ENCODE measurements at places on chromosomes 5 and 9. TPM values are rescaled to one million over a fixed set of nuclear protein-coding genes. Genes with fewer than 3 reads are reported as not detected.

- H3K4me3 ChIP-seq, result no peak overlapping the region
- no peak overlapping the region for H3K27ac ChIP-seq
Observed at GRCh38 chr9:129732100-129732499, 20.7 kb downstream of the PTGES start.

GRCh38 chr9:90124961-90125360 lies 517.7 kb downstream of the DIRAS2 start:
- H3K27me3 ChIP-seq, result peaks cover 6% of the 10 kb centered on the region
- H3K27ac ChIP-seq, result no peak overlapping the region
- H3K4me3 ChIP-seq, result no peak overlapping the region
- DNase-seq, result no peak
- no peaks in the 10 kb centered on the region for H3K4me1 ChIP-seq
- H3K36me3 ChIP-seq, result no peaks in the 10 kb centered on the region

DNA sequence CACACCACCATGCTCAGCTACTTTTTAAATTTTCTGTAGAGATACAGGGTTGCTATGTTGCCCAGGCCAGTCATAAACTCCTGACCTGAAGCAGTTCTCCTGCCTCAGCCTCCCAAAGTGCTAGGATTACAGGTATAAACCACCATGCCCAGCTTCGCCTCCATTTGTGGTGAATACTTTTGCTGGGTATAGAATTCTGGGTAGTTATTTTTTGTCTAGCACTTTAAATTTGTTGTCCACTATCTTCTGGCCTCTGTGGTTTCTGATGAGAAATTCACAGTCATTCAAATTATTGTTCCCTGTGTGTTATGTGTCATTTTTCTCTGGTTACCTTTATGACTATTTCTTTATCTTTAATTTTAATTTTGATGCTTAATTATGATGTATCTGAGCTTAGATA lies 57.7 kb upstream of the EXOC3 start:
- H3K36me3 ChIP-seq, result no peaks in the 10 kb centered on the region
- no peaks in the 10 kb centered on the region for H3K27me3 ChIP-seq
- no peak overlapping the region for H3K27ac ChIP-seq
- no peaks in the 10 kb centered on the region for H3K4me1 ChIP-seq

GRCh38 chr5:67813877-67814539 lies 401.5 kb upstream of the PIK3R1 start:
- no peaks in the 10 kb centered on the region for H3K36me3 ChIP-seq
- no peak overlapping the region for H3K4me3 ChIP-seq
- no peak for DNase-seq
- no peaks in the 10 kb centered on the region for H3K27me3 ChIP-seq

GRCh38 chr5:145178641-145179523 lies 656.3 kb downstream of the PRELID2 start:
- peaks cover 14% of the 10 kb centered on the region for H3K4me1 ChIP-seq
- H3K27ac ChIP-seq, result no peak overlapping the region
- no peak overlapping the region for H3K4me3 ChIP-seq
- peak; percentile 63 for DNase-seq
- no peaks in the 10 kb centered on the region for H3K36me3 ChIP-seq

GRCh38 chr5:117681431-117682254 lies 1107.0 kb upstream of the SEMA6A start:
- DNase-seq, result no peak
- no peaks in the 10 kb centered on the region for H3K36me3 ChIP-seq
- H3K4me1 ChIP-seq, result no peaks in the 10 kb centered on the region
- H3K27ac ChIP-seq, result no peak overlapping the region
- no peak overlapping the region for H3K4me3 ChIP-seq
- no peaks in the 10 kb centered on the region for H3K27me3 ChIP-seq

- no peaks in the 10 kb centered on the region for H3K36me3 ChIP-seq
- DNase-seq, result no peak
- no peaks in the 10 kb centered on the region for H3K27me3 ChIP-seq
- no peak overlapping the region for H3K27ac ChIP-seq
Observed at GRCh38 chr5:179207470-179207869, 137.8 kb downstream of the ADAMTS2 start.

GRCh38 chr9:81814794-81815464 lies 113.3 kb upstream of the SPATA31D4 start:
- H3K27me3 ChIP-seq, result peaks cover 26% of the 10 kb centered on the region
- peak; percentile 23 for DNase-seq
- no peak overlapping the region for H3K4me3 ChIP-seq
- H3K27ac ChIP-seq, result no peak overlapping the region

DNA sequence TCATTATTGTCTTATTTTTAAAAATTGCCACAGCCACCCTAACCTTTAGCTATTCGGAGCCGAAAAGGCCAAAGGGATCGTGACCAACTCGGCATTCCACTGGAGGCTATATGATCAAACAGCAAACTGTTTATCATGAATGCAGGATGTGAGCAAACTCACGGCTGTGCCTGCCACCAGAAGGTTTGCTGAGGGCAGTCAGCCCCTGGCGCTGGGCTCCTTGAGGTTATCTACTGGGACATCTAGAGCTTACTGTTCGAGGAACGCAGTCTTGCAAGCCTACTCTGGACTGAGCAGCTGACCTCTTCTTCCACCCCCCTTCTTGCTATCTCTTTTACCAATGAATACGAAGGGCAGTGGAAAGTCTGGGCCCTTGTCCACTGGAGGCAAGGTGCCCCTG lies 231.5 kb upstream of the TARS1 start:
- H3K27me3 ChIP-seq, result no peaks in the 10 kb centered on the region
- no peaks in the 10 kb centered on the region for H3K36me3 ChIP-seq
- no peak overlapping the region for H3K4me3 ChIP-seq

DNA sequence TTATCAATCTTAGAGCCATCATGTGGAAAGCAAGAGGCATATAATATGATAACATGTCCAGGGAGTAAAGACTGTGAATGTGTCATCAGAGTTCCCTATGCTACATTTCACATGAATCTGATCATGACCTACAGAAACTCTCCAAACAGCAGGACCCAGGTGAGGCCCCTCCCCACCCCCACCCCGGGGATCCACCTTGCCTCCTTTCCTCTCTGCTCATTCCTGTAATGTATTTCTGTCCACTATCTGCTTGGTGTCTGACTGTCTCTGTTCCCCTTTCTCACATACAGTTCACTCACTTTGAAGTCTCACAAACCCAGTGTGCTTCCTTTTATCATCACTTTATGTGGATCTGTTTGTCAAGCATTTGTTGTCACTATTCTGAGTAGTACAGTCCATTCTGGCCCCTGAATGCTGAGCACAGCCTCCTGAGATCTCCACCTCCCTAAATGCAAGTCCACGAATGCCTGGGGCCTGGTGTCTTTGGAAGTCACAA lies 76.4 kb upstream of the SMARCA2 start:
- H3K4me1 ChIP-seq, result no peaks in the 10 kb centered on the region
- H3K27ac ChIP-seq, result no peak overlapping the region
- no peaks in the 10 kb centered on the region for H3K27me3 ChIP-seq
- no peak for DNase-seq
- no peaks in the 10 kb centered on the region for H3K36me3 ChIP-seq

GRCh38 chr5:10746711-10747110 lies 14.3 kb downstream of the DAP start:
- H3K27ac ChIP-seq, result no peak overlapping the region
- DNase-seq, result no peak
- no peaks in the 10 kb centered on the region for H3K27me3 ChIP-seq
- peaks cover 16% of the 10 kb centered on the region for H3K36me3 ChIP-seq
- no peaks in the 10 kb centered on the region for H3K4me1 ChIP-seq

DNA sequence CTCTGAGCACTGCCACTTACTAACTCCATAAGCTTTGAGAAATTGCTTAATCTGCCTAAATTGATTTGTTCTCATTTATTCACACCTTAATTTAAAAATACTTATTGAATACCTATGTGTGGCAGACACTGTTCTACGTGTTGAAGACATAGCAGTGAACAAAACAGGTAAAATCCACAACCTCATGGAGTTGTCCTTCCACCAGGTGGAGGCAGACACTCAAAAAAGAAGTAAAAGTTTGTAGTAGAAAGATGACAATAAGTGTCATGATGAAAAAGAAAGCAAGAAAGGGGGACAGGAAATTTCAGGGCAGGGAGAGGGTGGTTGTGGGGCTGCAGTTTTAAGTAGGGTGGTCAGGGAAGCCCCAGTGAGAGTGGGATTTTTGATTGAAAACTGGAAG lies 94.9 kb downstream of the SREK1 start:
- H3K27me3 ChIP-seq, result no peaks in the 10 kb centered on the region
- no peaks in the 10 kb centered on the region for H3K4me1 ChIP-seq
- peak; percentile 16 for DNase-seq
- no peaks in the 10 kb centered on the region for H3K36me3 ChIP-seq
- no peak overlapping the region for H3K4me3 ChIP-seq
- H3K27ac ChIP-seq, result no peak overlapping the region

GRCh38 chr9:16023446-16023845 lies 470.6 kb downstream of the CCDC171 start:
- H3K27ac ChIP-seq, result no peak overlapping the region
- H3K4me1 ChIP-seq, result no peaks in the 10 kb centered on the region
- H3K4me3 ChIP-seq, result no peak overlapping the region

Gene TMEM232
- 7.0 TPM for total RNA-seq

DNA sequence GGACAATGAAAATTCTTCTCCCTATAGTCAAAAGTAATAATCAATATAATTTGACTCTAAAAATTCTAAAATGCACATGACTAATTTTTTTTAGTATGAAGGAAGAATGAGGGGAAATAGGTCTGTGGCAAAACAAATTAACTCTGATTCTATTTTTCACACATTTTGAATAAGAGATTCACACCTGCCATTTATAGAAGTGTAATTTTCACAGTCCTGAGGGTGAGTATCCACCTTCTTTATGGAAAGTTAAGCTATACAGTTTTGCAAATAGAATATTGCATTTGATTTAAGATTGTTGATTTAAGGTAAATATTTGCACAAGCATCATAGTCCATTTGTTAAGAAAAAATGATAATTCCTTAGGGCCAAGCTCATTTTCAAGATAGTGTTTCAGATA lies 417.7 kb downstream of the CHSY3 start:
- no peaks in the 10 kb centered on the region for H3K36me3 ChIP-seq
- H3K4me3 ChIP-seq, result no peak overlapping the region
- no peak overlapping the region for H3K27ac ChIP-seq
- DNase-seq, result no peak
- H3K4me1 ChIP-seq, result no peaks in the 10 kb centered on the region

DNA sequence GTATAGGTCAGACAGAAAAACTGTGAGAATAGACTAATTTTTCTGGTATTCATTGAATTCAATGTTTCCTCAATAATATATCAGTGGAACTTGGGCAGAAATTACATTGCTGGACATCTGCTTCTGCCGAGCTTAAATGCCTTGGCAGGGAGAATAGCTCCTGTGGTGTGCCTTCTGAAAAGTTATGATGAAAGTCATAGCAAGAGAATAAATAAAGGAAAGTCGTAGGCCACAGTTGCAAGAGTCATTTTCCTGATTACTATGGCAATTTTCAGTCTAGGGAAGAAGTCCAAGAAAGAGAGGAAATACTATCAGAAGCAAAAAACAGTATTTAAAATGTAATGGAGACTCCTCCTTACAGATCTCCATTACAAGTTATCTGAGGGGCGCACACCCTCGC lies 1596.1 kb upstream of the WWC1 start:
- H3K4me3 ChIP-seq, result no peak overlapping the region
- no peak overlapping the region for H3K27ac ChIP-seq
- H3K27me3 ChIP-seq, result no peaks in the 10 kb centered on the region
- H3K36me3 ChIP-seq, result no peaks in the 10 kb centered on the region
- DNase-seq, result no peak
- H3K4me1 ChIP-seq, result peaks cover 6% of the 10 kb centered on the region

Gene PLGRKT
- 15.4 TPM for total RNA-seq

DNA sequence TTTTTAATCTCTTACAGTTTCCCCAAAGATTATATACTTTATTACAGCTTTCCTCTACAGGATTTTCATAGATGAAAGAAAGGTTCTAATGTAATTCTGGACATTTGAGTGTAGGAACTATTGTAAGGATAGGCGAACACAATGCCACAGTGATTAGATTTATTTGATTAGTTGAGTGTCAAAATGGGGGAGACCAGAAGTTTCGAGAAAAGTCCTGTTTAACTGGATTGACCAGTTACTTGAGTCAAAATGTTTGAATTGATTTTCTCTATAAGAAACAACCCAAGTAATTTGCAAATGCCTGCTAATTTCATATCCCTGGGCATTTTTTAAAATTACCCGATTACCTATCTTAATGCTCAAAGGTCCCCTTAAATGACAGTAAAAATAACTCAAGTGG lies 50.6 kb downstream of the SMARCA2 start:
- no peaks in the 10 kb centered on the region for H3K4me1 ChIP-seq
- H3K27ac ChIP-seq, result no peak overlapping the region
- no peaks in the 10 kb centered on the region for H3K36me3 ChIP-seq
- no peaks in the 10 kb centered on the region for H3K27me3 ChIP-seq

DNA sequence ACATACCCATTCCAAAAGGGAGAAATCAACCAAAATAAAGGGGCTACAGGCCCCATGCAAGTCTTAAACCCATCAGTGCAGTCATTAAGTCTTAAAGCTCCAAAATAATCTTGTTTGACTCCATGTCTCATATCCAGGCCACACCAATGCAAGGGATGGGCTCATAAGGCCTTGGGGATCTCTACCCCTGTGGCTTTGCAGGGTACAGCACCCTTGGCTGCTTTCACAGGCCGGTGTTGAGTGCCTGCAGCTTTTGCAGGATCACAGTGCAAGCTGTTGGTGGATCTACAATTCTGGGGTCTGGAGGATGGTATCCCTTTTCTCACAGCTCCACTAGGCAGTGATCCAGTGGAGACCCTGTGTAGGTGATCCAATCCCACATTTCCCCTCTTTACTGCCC lies 5.0 kb upstream of the SPINK14 start:
- no peak for DNase-seq
- peaks cover 8% of the 10 kb centered on the region for H3K4me1 ChIP-seq
- no peak overlapping the region for H3K27ac ChIP-seq
- no peak overlapping the region for H3K4me3 ChIP-seq
- H3K27me3 ChIP-seq, result no peaks in the 10 kb centered on the region
- H3K36me3 ChIP-seq, result no peaks in the 10 kb centered on the region

DNA sequence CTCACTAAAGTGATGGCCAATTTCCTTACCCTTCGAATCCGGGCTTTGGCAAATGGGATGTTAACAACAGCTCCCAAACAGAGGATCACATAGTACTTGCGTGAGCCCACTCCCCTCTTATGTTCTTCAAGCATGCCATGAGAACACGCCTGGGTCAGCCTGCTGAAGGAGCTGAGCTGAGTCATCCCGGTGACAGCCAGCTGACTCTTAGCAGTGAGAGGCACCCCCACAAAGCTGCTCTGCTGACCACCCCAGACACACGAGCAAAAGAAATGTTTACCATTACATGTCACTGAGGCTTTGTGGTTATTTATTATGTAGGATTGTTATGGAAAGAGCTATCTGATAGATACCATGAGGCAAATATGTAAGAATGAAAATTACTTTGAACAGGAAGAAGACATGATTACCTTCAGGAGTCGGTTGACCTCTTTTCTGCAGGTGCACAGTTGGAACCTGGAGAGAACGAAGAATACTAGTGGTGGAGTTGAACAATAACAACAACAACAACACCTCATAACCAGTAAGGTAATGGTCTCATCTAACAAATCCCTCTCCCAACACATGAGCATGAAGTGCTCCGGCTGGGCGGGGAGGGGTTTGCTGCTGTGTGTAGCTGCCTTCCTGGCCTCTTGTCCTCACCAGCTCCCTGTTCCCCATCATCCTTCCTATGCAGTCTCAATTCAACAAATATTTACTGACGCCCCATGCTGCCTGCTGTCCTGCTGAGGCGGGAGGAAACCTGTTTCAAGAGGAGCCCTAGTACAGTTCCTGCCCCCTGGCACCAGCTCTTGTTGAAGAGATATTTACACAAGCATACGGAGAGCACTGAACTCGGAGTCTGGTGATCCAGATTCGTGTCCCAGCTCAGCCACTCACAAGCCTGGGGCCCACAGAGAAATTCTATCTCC lies 69.4 kb upstream of the LHFPL2 start:
- H3K27ac ChIP-seq, result no peak overlapping the region
- H3K27me3 ChIP-seq, result no peaks in the 10 kb centered on the region
- no peaks in the 10 kb centered on the region for H3K36me3 ChIP-seq
- no peak for DNase-seq
- no peak overlapping the region for H3K4me3 ChIP-seq
- peaks cover 3% of the 10 kb centered on the region for H3K4me1 ChIP-seq

All from cardiac muscle cell (in vitro differentiated cells and primary cell).